ENCODE measurements at places on chromosomes 13 and 19.
A peak's percentile ranks its signal among the peaks of the same experiment; 100 is the strongest.

DNA sequence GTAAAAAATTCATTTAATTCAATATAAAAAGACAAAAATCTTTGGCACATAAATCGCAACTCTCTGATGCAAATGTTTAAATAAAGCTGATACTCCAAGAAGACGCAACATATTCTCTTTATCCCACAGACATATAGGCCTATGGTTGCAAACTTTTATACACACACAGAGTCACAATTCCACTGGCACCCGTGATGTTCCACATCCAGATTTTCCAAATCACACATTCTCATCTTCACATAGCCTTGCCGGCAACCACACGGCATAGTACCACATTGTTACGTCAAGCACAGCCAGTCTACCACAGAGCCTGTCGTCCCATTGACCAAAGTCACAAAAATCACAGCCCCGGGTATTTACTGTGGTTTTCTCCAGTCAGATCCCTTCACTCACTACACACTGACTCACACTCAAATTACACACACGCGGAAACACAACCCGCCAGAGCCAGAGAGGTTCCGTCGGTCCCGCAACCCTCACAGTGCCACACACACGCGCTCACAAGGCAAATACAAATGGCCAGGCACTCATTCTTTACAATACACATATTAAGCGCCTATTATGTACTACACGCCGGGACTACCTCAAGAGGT lies 546 bp upstream of the ZNF546 start:
- peak; percentile 23 for DNase-seq

DNA sequence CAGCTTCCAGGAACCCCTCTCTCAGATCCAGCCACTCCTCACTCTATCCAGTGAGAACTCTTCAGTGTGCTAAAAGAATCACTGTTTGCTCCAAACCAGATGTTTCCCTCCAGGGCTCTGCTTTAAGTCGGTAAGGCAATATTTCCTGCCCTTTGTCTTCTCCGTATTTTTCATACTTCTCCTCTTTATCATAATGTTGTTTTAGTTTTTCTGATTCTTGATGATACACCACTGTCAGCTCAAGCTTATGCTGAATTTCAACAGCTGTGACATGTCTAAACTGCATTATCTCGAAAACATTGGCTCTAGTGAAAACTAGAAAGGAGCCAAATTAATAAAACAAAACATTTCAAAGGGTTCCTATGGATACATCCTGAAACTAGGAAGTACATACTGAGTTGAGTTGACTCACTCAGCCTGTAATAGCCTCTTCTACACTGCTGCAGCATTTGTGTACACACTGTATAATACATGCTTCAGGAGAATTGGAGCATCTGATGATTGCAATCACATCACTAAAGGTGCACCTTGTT lies 39.8 kb downstream of the GPR180 start:
- no peak for DNase-seq

DNA sequence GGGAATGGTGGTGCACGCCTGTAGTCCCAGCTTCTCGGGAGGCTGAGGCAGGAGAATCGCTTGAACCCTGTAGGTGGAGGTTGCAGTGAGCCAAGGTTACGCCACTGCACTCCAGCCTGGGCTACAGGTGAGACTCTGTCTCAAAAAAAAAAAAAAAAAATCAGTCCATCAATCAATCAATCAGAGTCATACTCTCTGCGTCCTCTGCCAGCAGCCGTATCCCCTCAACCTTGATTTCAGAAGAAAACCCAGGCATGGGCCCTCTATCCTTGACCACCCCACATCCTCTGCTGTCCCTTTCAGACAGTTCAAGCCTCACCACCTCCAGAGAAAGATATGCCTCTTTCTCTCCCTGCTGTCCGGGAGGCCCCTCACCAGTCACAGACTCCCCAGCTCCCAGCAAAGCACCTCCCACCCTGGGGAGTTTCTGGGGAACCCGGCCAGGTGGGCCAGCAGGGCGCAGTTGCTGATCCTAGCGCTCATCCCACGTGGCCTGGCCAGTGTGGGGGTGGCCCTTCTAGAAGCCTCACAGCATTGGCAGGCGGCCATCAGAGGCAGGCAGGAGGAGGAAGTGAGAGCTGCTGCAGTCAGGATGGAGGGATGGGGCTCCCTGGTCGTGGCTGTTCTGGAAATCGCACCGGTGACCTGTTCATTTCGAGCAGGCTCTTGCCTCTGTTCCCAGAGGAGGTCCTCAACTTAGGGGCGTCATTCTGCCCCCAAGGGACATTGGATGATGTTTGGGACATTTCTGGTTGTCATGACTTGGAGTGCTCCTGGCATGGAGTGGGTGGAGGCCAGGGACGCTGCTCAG lies 10.2 kb upstream of the JSRP1 start:
- no peak for DNase-seq

GRCh38 chr19:34598217-34599155 lies 78.5 kb downstream of the SCGB2B2 start:
- DNase-seq: no peak

DNA sequence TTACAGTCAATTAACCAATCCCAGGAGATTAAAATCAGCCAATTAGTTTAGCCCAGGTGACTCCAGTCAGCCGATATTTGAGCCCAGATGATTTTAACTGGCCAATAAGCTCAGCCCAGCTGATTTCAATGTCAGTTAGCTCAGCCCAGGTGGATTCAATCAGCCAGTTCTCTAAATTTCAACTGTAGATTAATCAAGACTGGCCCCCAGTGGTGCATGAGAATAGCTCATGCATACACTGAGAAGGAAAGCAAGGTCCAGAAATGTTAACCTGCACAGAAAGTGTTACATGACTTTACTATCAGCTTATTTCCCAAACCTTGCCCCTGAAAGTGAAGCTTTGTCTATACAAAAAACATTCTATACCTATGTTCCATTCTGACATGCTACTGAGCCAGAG lies 55.4 kb upstream of the ZNF724 start:
- no peak for DNase-seq

DNA sequence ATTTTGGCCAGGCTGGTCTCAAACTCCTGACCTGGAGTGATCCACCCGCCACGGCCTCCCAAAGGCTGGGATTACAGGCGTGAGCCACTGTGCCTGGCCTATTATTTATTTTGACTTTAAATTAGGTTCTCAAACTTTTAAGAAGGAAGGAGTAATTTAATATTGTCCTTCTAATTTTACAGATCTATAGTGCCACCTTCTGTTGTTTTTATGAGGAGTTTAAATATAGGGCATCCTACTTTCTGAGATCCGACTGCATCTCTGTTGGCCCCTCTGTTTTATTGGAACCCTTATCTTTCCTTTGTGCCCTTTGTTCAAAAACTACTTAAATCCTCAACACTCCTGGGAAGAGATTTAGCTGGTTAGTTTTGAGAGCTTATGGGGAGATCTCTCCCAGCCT lies 25.4 kb upstream of the ZMYM5 start:
- no peak for DNase-seq

GRCh38 chr13:87058786-87059329 lies 612.3 kb upstream of the SLITRK5 start:
- DNase-seq: no peak

- no peak for DNase-seq
Observed at GRCh38 chr13:36261011-36261410, 36.6 kb downstream of the CCDC169 start.

GRCh38 chr19:50393589-50393988 lies 9.4 kb downstream of the POLD1 start:
- no peak for DNase-seq

DNA sequence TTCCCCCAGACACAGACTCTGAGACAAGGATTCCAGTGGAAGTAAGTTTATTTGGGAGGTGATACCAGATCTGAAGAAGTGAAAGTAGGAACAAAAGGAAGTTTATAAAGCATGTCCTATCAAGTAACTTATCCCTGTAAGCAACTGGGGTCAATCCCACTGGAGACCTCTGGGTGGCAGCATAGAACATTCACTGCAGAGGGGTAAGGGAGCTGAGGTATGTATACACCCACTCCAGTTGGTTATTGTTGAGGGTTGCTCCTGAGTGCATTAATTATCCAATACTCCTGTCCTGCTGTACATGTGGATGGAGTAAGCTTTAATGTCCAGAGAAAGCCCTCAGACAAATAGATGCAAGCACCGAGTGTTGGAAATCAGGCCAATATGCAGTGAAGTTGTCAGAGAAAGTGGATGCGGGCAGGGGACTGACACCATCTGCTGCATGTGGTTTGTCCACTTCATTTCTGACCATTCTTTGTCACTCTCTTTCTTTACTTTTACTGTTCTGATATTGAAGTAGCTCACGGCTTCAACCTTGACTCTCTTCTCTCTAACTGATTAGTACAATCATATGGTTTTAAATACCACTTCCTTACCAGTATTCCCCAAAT lies 46.7 kb downstream of the NOTCH3 start:
- DNase-seq: peak; percentile 20

DNA sequence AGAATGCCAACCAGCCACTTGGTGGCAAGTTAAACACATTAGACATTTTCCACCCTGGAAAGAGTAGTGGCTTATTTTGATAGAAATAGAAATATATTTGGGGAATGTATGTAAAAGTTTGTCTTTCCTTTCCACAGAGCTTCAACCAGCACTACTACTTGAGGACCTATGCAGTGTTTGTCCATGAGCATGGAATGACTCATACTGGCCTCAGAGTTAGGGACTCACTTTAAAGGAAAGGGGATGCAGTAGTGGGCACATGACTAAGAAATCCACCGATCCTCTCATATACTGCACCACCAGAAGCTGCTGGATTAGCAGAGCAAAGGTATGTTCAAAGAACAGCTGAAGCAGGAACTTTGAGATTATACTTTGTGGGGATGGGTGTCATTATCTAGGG lies 62.6 kb downstream of the LACC1 start:
- no peak for DNase-seq

DNA sequence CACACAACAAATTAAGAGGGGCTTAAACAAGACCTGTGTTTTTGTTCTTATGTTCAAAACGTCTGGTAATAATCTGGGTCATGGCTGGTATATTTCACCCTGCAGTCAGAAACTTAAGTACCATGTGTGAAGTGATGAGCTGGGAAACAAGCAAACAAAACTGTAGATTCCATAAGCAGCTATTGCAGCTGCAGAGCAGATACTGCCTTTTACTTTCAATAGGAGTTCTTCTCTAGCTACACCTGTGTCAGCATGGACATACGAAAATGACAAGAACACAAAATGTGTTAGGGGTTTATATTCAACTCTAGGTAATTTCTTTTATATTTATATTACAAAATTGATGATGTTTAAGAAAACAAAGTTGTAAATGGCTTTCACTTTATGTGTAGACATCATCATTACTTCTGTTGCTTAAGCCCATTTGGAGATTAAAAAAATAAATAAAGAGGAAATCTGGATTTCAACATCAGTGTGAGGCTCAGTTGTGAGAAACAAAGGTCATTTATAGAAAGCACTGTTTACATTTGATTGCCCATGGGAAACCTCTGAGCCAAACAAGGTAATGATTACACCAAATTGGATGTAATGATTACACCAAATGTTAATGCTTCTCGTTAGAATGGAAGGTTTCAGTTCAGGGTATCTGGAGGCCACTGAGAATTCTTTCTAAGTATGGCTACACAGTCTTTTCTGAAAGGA lies 451.0 kb upstream of the SLC10A2 start:
- DNase-seq: no peak

GRCh38 chr19:45640849-45641273 lies 1.7 kb upstream of the EML2 start:
- DNase-seq: peak; percentile 28

DNA sequence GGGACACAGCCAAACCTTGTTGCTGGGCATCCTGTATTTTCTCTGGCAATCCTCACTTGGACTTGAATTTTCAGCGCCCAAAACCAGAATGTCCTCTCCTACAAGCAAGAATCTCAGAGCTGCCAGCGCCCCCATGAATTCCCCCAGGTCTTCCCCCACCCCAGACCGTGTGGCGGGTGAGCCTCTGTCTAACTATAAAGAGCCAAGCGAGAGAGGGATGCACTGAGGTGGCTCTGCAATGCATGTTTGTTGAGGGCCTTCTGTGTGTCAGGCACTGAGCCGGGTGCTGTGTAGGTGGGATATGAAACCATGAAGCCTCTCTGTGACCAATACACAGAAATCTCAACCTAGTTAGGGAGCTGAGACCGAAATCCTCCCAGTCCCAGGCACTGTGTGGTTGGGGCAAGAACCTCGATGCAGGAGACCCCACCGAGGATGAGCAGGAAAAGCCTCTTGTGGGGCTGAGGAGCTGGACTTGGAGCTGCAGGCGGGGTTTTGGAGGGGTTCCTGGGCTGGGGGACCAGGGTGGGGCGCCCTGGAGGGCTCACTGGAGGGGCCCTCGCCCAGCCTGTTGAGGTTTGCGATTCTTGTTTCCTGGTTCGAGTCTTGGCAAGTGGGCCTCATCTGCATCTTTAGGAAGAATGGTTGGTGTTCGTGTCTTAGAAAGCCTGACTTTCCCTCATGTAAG lies 12.4 kb upstream of the PROZ start:
- no peak for DNase-seq

DNA sequence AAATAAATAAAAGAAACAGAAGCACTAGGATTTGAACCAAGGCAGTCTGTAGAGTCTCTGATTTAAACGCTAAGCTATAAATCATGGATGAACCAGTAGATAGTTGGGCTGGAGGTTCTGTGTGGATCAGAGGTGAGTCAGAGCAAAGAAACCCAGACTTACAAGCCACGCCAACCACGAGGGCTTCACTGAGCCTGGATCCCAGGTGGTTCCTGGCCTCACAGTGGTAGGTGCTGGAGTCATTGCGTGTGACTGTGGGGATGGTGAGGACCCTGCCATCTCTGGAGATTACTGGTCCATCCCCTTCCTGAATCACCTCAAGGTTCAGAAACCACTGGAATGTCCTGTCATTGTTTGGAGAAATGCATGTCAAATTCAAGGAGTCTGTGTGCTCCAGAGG lies 19.3 kb upstream of the CEACAM20 start:
- no peak for DNase-seq

- DNase-seq: no peak
Observed at GRCh38 chr19:33621065-33621785, 528 bp upstream of the CHST8 start.

- no peak for DNase-seq
Observed at GRCh38 chr19:55650602-55651230, 2.7 kb downstream of the CCDC106 start.

DNA sequence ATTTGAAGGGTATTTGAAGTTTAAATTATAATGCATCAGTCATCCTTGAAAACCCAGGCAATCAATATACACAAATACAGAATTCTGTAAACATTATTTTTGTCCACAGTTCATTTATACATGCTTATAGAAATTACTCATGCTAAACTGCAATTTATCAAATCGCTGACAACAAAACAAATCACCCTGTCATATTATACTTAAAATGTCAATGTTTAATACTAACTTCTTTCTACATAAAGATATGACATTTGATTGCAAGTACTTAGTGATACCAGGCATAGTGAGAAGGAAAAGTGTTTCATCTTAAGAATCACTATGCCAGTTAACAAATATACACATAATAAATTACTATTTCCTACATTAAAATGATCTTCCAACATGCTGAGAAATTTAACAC lies 232.0 kb downstream of the PCDH20 start:
- no peak for DNase-seq

GRCh38 chr19:30935146-30935545 lies 414.1 kb downstream of the TSHZ3 start:
- no peak for DNase-seq

Measured in activated T-cell treated with anti-CD3 and anti-CD28 coated beads for 24 hours (primary cell).